ENCODE measurements at places on chromosomes 4 and X.

GRCh38 chr4:4480205-4480604, 61.6 kb downstream of the STX18 start:
- no peak for DNase-seq

- DNase-seq = no peak
Observed at GRCh38 chr4:79385641-79386040, 22.4 kb downstream of the GK2 start.

- DNase-seq = no peak
Observed at GRCh38 chr4:48103483-48104139, 30.4 kb downstream of the TXK start.

GRCh38 chrX:130336531-130336930, 3.2 kb upstream of the SLC25A14 start:
- no peak for DNase-seq

DNA sequence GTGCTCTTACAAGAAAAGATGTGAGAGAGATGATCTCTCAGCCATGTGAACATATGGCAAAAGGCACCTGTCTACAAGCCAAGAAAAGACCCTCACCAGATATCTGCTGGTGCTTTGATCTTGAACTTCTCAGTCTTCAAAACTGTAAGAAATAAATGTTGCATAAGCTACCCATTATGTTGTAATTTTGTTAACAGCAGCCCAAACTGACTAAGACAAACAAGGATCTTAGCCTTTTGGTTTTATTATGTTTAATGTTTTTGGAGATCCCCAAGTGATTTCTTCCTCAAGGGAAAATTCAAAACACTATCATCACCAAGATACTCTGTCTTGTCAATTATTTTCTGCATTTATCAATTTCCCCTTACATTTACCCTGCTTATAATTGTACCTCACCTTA, 21.8 kb upstream of the CCNI start:
- DNase-seq = no peak

DNA sequence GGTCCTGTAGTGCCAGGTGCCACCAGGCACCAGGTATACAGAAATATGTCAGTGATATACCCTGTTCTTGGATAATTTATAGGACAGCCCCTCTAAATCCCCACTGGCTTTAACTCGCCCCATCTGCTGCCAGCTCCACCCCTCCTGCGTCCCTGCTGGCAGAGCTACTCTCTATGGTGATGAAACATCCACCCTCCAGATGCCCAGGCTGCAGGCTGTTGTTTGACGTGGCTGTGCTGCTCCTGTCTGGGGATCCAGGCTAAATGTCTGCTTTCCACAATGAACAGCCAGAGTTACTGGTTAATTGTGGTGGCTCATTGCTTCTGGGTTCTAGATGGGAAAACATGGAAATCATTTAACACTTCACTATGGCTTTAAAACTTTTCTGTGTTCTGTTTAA, 12.9 kb downstream of the NHSL2 start:
- no peak for DNase-seq

DNA sequence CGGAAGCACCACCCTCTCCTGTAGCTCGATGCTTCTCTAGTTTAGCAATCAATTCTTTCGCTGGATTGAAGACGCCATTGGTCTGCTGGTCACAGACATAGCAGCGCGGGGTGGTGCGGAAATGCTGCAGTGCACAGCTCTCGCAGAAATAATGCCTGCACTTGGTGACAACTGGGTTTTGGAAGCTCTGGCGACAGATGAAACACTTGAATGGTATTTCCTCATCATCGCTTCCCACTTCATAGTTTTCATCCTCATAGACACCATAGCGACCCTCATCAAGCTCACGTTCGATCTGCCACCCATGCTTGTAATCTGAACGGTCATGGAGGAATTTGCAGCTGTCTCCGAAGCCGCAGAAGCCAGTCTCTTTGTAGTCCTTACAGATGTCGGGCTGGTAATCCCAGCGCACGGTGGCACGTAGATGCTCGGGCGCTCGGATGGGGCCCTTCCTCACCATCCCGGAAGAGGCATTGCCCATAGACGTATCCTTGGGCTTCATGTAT, 854 bp downstream of the RNF113A start:
- DNase-seq = no peak

GRCh38 chrX:27878862-27879261, 71.1 kb downstream of the MAGEB10 start:
- DNase-seq = no peak

GRCh38 chr4:1567808-1568581, 116.1 kb downstream of the FAM53A start:
- no peak for DNase-seq

- no peak for DNase-seq
Observed at GRCh38 chrX:133297284-133297683, 79.1 kb upstream of the TFDP3 start.

DNA sequence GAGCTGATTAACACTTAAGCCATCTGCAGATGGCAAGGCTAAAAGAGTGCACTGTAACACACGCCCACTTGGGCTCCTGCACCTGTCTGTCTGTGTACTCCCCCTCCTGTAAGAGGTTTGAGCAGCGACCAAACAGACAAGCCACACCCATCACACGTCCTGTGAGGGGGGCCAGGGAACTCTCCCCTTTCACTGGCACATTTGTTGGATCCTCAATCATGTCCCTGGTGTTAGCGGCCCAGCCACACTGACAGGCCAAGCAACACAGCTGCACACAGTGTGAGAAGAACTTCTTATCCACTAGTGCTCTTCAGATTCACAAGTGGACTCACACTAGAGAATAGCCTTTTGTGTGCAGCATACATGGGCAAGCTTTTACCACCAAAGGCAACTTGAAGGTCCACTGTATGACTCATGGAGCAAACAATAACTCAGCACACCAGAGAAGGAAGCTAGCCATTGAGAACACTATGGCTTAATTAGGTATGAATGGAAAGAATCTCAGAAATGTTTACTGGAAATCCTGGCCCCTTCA, 29.1 kb upstream of the UTP14A start:
- DNase-seq = no peak

GRCh38 chrX:52262195-52262546, 77.5 kb downstream of the MAGED4 start:
- DNase-seq = no peak

DNA sequence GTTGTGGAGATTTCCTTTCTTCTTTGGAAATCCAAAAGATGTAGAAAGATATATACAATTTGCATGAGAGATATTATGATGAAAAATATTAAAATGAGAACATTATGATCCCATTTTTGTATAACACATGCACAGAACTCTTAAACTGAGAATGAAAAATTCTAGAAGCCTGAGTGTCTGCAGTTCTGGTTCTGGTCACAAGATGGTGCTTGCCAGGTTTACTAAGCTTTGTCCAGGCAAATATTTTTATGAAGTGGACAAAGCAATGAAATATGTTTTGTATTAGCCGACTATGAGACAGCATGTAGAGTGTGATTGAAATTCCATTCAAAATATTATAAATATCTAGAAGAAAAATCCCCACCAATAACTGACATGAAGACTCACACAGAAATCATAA, 2.2 kb downstream of the PWWP3B start:
- no peak for DNase-seq

GRCh38 chr4:39786838-39787237, 88.9 kb downstream of the UBE2K start:
- DNase-seq = no peak

DNA sequence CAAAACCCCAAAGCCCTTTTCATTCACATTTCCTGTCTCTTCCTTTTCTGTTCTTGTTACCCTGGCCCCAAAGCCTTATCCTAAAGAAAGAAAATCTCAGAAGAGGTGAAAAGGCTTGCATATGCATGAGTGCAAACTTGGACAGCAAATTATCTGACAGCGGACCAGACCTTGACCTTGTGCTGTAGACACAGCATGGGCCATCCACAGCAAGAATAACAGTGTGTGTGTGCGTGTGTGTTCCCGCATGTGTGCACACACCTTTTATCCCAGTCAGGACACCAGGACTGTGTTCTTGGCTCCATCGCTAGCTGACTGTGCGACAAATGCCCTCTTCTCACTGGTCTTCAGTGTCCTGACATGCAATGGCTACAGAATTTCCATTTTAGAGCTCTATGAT, 35.3 kb downstream of the ZBTB49 start:
- no peak for DNase-seq

DNA sequence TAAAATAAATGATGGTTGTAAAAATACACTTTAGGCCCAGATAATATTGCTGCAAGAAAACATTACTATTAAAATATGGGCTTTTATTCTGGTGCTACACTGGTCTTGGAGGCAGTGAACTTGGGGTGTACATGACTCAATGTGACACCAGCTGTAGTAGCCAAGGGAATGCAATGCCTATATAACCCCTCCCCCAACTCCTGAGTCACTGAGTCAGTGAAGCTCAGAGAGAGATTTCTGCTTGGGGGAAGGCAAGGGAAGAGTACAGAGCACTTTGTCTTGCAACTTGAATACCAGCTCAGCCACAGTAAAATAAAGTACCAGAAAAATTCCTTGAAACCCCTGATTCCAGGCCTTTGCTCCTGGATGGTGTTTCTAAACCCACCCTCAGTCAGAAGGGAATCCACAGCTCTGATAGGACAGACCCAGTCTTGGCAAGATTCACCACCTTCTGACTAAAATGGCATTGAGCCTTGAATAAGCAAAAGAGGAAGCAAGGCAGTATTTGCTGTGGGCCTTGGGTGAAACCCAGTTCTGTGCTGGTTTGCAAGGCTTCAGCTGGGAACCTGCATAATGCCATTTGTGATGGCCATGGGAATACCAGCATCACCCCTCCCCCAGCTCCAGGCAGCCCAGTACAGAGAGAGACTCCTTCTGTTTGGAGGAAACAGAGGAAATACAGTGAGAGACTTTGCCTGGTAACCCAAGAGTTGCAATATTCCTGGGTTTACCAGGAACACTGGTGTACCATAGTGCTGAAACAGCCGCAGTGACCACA, 209.9 kb downstream of the IQCM start:
- no peak for DNase-seq

GRCh38 chr4:113468165-113469022, 293.1 kb downstream of the CAMK2D start:
- DNase-seq = no peak

DNA sequence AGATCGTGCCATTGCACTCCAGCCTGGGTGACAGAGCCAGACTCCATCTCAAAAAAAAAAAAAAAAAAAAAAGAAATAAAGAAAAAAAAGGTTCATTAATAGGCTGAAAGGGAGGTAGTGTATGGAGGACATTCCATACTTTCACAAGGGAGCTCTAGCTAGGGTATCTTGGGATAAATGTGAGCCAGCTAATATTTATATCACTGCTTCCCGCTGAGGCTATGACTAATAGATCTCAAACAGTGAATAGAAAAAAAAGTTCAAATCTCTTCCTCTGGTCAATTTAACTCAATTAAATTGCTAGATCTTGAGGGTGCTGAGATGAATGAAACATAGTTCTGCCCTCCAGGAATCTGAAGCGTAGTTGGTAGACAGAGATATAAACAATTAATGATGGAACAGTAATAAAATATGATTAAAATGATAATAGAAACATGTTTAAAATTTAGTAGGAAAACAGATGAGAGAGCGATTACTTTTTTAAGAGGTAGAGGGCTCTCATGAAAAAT, 55.7 kb upstream of the SHISA3 start:
- no peak for DNase-seq

- DNase-seq = no peak
Observed at GRCh38 chr4:82491251-82491960, 61.0 kb downstream of the ENOPH1 start.

GRCh38 chr4:15884666-15885065, 53.9 kb downstream of the FGFBP1 start:
- DNase-seq = no peak

- no peak for DNase-seq
Observed at GRCh38 chr4:183304538-183304937, 15.5 kb downstream of the CLDN22 start.

DNA sequence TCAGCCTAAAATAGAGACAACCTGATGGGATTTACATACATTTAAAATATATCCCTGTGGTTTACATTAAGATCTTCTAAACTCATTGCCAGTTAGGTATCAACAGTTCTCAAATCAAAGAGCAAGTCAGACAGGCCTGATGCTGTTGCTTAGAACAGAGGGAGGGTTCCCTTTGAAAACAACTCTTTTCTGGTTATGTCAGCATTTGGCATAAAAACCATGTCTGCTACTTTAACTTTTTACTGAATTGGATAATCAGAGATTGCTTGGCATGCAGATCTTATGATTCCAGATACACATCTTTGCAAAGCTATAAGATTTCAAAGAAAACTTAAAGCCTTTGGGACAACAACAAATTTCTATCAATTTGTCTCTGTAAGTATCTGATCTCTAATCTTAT, 140.8 kb downstream of the CPE start:
- DNase-seq = no peak

- no peak for DNase-seq
Observed at GRCh38 chr4:1379351-1379781, 26.9 kb downstream of the NKX1-1 start.

- DNase-seq = no peak
Observed at GRCh38 chrX:104564921-104565703, 887 bp upstream of the IL1RAPL2 start.

DNA sequence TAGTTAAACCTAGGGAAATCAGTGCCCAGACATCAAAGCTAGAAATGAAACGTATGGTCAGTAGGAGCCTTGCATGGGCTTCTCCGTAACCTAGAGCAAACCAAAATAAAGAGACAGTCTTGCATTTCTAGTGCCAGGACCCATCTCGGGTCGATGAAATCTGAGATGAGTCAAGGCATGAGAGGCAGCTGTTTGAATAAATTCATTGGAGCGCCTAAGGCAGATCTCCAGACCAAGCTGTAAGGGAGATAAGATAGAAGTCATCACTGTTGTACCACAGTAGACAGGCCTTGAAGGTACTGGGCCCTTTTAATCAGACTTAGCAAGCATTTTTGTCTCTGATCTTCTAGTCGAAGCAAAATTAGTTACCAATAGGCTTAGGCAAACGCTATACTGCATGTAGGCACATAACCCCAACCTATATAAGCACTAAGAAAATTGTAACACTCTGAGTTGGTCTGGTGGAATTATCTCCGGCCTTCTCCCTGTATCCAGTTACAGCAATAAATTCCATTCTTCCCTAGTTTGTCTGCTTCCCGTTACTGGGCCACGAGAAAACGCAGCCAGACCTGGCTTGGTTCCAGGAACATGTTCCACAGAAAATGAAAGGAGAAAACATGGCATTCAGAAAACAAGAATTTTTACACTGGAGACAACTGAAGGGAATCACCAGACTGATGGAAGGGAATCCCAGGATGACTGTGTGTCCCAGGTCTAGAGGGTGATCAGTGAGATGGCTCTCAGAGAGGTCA, 21.1 kb upstream of the PAPSS1 start:
- no peak for DNase-seq

DNA sequence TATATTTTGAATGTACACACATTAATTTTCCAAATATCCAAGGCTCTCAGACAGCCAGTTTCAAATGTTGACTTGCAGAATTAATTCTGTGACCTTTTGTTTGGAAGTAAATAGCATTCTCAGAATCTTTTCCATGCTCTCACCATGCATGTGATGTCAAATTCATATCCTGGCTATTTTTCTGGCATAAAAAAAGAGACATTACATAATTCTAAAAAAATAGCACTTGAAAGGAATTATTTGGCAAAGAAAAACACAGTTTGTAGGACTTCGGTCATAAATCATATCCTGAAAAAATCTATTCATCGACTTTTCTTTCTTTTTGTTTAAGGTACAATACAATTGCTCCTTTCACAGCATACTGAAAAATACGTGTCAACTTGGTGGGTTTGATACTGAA, 111.2 kb downstream of the GLRA3 start:
- DNase-seq = no peak
